ENCODE measurements at places on chromosomes 1 and 21.
A peak's percentile ranks its signal among the peaks of the same experiment; 100 is the strongest.

- no peak for DNase-seq
Measured at GRCh38 chr1:183164963-183165362, 21.1 kb upstream of the LAMC2 start.

- peak; percentile 22 for DNase-seq
Measured at GRCh38 chr1:165424454-165425216, 20.3 kb downstream of the RXRG start.

DNA sequence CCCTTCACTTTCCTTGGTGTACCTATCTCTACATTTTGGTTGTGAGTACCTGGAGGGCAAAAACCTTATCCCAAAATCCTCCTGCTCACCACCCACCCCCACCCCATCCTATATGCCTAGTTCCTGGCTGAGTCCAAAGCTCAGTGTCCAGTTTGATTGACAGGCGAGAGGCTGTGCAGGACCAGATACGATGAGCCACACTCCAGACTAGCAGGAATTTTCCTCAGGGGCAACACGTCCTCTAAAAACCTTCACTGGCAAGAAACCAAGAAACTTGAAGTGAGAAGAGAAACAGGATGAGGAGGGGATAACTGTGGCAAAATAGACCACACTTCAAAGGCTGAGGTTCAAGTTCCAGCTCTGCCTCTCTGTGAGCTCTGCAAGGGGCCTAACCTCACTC, 1.1 kb upstream of the SLAMF8 start:
- no peak for DNase-seq

GRCh38 chr1:45543581-45544417, 6.8 kb upstream of the AKR1A1 start:
- peak; percentile 81 for DNase-seq

DNA sequence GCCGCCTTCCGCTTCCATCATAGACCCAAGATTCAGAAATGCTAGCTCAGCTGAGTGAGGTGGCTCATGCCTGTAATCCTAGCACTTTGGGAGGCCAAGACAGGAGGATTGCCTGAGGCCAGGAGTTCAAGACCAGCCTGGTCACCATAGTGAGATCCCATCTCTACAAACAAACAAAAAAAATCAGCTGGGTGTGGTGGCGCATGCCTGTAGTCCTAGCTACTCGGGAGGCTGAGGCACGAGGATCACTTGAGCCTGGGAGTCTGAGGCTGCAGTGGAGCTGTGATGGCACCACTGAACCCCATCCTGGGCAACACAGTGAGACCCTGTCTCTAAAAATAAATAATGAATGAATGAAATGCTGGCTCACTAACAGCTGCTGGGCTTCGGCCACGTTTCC, 39.7 kb downstream of the TOMM20 start:
- DNase-seq: no peak
